ENCODE measurements at places on chromosomes 3 and 15.
A peak's percentile ranks its signal among the peaks of the same experiment; 100 is the strongest.

DNA sequence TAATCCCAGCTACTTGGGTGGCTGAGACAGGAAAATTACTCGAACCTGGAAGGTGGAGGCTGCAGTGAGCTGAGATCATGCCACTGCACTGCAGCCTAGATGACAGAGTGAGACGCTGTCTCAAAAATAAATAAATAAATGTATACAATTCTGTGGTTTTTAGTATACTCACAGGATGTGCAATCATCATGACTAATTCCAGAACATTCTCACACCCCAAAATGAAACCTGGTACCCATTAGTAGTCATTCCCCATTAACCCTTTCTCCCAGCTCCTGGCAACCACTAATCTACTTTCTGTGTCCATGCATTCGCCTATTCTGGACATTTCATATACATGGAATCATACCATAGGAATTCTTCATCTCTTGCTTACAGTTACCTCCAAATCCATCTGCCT is 44.5 kb downstream of the LRRFIP2 start:
- DNase-seq = peak; percentile 46

DNA sequence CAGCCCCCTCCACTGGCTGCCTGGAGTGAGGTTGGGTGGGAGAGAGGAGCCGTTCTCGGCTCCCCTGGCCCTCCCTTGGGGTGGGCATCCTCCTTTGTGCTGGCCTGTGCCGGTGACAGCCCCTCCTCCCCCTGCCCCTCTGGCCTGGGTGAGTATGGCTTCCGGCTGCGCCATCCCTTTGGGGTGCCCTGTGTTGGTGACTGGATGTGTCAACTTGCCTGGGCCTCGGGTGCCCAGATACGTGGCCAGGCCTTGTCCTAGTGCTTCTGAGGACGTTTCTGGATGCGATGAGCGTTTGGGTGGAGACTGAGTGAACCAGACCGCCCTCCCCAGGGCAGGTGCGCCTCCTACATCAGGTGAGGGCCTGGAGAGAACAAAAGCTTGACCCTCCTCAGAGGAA is 59.7 kb downstream of the PLXNA1 start:
- no peak for DNase-seq

- DNase-seq = no peak
These were observed 135.4 kb downstream of the SYNPR start for GRCh38 chr3:63413523-63413922.

DNA sequence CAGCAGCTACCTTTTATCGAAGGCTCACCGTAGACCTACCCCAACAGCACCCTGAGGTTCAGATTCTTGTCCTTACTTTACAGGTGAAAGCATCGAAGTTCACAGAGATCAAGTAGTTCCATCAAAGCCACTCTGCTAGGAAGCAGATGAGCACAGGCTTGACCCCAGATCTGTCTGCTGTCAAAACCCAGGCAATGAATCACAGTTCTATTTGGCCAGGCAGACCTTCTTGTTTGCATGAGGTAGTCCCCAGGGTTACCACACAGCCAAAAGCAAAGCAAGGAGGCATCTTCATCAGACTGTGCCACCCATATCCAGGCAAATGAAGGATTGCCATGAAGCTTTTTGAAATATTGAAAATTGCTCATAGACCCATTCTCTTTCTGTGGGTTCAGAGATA is 33.0 kb downstream of the HES1 start:
- no peak for DNase-seq

- DNase-seq = no peak
These were observed 97.9 kb downstream of the PLD1 start for GRCh38 chr3:171712171-171712938.

All from AG10803 (cell line).